ENCODE measurements at places on chromosomes 2 and 18. TPM values are rescaled to one million over a fixed set of nuclear protein-coding genes. Genes with fewer than 3 reads are reported as not detected.
A peak's percentile ranks its signal among the peaks of the same experiment; 100 is the strongest.

The GTF2A1L gene
- not detected for total RNA-seq

The FBXO36 gene
- 0.42 TPM for total RNA-seq

The AMMECR1L gene
- total RNA-seq, result 12.3 TPM

The DNAJC5G gene
- not detected for total RNA-seq

The NT5C1B gene
- not detected for total RNA-seq

The ARHGAP15 gene
- 0.13 TPM for total RNA-seq

The CGREF1 gene
- 0.26 TPM for total RNA-seq

The TMEM127 gene
- 15.7 TPM for total RNA-seq

The SCN9A gene
- 1.8 TPM for total RNA-seq

The PSTPIP2 gene
- 3.2 TPM for total RNA-seq

GRCh38 chr2:44433895-44434294 is 72.1 kb downstream of the CAMKMT start:
- no peak for DNase-seq

DNA sequence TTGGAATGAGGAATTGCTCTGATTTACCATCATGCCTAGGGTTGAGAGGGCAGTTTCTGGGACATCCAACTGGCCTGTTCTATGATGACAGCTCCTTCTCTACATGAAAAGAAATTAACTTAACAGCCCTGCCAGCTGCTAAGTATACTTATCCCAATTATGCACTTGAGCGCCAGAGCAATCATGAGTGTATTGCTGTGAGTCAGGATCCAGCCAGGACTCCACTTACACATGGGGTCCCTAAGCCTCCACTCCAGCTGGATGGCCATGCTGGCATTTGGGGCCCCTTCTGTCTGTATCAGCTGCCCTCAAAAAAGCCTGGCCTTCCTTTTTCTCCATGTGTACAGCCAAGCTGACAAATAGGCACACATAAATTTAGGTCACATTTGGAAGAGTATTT is 481.9 kb downstream of the TMX3 start:
- DNase-seq, result no peak

DNA sequence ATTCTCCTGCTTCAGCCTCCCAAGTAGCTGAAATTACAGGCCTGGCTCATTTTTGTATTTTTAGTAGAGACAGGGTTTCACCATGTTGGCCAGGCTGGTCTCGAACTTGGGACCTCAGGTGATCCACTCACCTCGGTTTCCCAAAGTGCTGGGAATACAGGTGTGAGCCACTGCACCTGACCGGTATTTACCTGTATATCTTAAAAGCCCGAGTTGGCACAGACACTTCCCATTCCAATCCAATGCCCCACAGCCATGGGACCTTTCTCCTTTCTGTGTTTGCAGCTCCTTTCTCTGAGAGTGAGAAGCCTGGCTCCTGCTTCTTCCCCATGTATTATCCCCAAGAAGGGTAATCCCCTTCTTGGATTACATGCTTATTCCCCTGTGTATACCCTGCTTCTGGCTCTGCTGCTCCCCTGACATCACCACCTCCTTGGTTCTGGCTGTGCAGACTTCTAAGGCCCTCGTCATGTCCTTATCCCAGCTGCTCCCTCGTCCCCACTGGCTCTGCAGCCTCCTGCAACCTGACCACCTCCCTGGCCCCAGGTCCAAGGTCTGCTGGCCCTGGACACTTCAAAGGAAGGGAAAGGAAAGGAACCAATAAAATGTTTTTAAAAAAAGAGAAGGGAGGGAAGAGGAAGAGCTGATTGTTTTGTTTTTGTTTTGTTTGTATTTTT is 52.8 kb downstream of the INPP5D start:
- no peak for DNase-seq

- no peak for DNase-seq
Observed at GRCh38 chr18:11204020-11204419, 54.7 kb upstream of the PIEZO2 start.

- no peak for DNase-seq
Observed at GRCh38 chr2:38750011-38750890, 910 bp downstream of the SRSF7 start.

- DNase-seq, result no peak
Observed at GRCh38 chr2:233705911-233706506, 6.7 kb upstream of the UGT1A5 start.

DNA sequence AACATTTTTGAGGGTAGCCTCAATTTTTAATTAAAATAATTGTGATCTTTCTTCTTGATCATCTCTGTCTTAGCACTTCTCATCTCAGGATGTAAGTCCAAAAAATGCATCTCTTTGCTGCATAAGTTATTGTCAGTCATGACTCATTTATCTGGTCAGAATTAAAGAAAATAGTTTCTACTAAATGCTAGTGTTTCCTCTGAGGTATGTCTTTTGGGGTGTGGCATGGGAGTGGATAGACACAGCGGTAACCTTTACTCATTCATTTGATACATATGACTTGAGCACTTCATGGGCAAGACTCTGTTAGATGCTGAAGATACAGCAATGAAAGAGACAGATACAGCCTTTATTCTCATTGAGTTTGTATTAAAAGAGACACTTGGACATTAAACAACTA is 284.7 kb downstream of the IRS1 start:
- DNase-seq, result peak; percentile 64

DNA sequence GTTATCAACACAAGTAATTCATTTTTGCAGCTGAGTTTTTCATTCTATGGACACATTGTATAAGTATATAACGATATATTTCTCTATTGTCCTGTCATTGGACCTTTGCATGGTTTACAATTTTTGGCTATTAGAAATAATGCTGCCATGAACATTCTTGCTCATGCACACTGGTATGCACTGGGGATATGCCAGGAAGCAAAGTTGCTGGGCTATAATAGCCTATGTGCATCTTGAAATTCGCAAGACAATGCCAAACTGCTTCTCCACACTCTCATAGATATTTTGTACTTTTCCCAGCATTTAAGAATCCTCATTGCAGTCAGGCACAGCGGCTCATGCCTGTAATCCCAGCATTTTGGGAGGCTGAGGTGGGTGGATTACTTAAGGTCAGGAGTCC is 852.6 kb upstream of the ID2 start:
- no peak for DNase-seq

- DNase-seq, result no peak
Observed at GRCh38 chr2:180416627-180417026, 409.5 kb upstream of the CWC22 start.

GRCh38 chr2:206989311-206989710 is 50.0 kb downstream of the CPO start:
- DNase-seq, result peak; percentile 61

DNA sequence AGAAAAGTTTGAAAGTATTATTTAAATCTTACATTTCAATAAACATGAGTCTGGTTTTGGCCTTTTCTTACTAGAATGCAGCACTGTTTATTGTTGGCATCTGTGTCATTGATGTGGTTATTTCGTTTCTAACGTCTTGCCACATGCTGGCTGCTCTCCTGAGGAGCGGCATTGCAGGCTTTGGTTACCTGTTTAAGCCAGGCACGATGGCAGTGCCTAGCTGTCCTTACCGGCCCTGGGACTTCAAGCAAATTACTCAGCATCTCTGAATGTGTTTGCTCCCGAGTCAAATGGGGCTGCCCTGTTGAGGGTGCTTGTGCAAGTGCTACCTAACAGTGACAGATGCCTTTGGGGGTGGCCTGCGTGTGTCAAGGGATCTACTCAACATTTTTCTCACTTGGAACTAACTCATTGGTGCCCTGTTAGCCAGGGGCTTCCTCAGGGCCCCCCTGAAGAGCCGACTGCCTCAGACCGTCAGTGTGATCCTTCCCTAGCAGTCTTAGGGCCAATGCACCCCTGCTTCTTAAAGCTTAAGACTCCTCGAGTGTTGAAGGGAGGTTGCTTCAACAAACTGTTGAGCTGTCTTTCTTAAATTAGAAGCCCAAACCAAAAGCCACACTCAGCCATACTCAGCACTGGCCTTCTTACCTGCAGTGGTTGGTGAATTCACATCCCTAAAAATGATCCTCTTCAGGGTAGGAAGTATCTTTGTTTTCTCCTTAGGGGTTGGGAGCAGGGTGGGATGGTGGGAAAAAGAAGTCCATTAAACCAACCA is 151.5 kb downstream of the NCK2 start:
- no peak for DNase-seq

- DNase-seq, result peak; percentile 57
Observed at GRCh38 chr18:58416704-58417683, 211.9 kb downstream of the ALPK2 start.

- DNase-seq, result no peak
Observed at GRCh38 chr2:199339891-199340605, 117.7 kb downstream of the SATB2 start.

- no peak for DNase-seq
Observed at GRCh38 chr2:37820471-37820986, 104.6 kb upstream of the RMDN2 start.
